Activated CD4-positive, alpha-beta T cell treated with anti-CD3 and anti-CD28 coated beads for 36 hours (primary cell): ENCODE measurements at places on chromosomes 5 and 9. TPM values are rescaled to one million over a fixed set of nuclear protein-coding genes. Genes with fewer than 3 reads are reported as not detected.

DNA sequence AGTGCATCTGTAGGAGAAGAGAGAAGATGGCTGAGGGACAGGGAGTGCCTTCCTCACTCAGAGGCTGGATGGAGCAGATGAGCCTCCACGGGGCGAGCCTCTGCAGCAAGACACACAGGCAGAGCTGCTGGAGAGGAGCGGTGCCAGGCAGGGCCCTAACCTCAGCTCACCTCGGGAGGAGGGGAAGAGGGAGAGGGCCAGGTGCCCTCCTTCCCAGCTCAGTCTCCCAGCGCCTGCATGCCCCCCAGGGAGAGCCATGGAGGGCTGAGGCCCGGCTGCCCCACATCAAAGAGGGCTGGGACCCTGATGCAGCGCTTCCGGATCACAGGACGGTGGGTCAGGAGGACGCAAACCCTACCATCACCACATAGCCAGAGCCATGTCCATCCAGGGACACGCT, 13.6 kb upstream of the SPATA31E1 start:
- no peak overlapping the region for H3K27ac ChIP-seq
- no peak for DNase-seq
- H3K4me3 ChIP-seq = no peak overlapping the region
- H3K4me1 ChIP-seq = no peaks in the 10 kb centered on the region
- H3K27me3 ChIP-seq = peaks cover 3% of the 10 kb centered on the region

The LEAP2 gene
- total RNA-seq = 3.1 TPM

The PTGER4 gene
- 91.2 TPM for total RNA-seq

DNA sequence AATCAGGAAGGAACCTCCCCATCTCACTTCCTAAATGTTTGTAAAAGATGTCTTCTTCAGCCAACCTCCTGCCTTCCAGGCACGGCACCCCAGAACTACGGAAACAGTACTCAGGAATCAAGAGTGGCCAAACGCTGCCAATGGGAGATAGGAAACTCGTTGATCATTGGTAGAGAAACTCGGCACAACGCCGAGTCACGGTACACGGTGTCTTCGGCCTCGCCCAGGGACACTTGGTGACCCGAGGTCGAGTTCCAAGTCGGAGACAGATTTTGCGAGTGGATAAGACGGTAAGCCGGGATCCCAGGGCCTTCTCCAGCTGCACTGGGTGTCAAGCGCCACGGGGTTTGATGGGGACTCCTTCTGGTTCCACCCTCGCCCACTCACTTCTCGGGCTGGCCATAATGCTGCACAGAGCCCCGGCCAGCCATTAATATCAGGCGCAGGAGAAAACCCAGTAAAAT, 343 bp downstream of the KIAA0825 start:
- no peak for DNase-seq
- no peaks in the 10 kb centered on the region for H3K27me3 ChIP-seq
- H3K36me3 ChIP-seq = no peaks in the 10 kb centered on the region
- H3K4me1 ChIP-seq = peaks cover 34% of the 10 kb centered on the region

GRCh38 chr5:148904440-148904839, 78.0 kb downstream of the ADRB2 start:
- no peaks in the 10 kb centered on the region for H3K4me1 ChIP-seq
- H3K27me3 ChIP-seq = no peaks in the 10 kb centered on the region
- DNase-seq = no peak
- H3K27ac ChIP-seq = no peak overlapping the region

DNA sequence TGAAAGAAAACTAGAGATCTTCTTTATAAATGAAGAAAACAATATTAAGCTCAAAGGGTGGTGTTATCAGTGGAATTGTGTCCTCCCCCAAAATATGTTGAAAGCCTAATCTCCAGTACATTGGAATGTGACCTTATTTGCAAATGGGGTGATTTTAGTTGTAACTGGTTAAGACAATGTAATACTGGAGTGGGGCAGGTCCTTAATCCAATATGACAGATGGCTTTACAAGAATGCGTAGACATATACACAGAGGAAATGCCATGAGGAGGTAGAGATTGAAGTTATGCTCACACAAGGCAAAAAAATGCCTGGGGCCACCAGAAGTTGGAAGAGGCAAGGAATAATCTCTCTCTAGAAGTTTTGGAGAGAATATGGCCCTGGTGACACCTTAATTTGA, 13.7 kb upstream of the TRIM32 start:
- H3K4me3 ChIP-seq = no peak overlapping the region
- peaks cover 6% of the 10 kb centered on the region for H3K36me3 ChIP-seq
- H3K27ac ChIP-seq = no peak overlapping the region
- H3K27me3 ChIP-seq = no peaks in the 10 kb centered on the region
- no peak for DNase-seq

- no peak overlapping the region for H3K4me3 ChIP-seq
- peaks cover 20% of the 10 kb centered on the region for H3K27me3 ChIP-seq
Measured at GRCh38 chr5:115336201-115336720, 39.8 kb upstream of the CCDC112 start.

DNA sequence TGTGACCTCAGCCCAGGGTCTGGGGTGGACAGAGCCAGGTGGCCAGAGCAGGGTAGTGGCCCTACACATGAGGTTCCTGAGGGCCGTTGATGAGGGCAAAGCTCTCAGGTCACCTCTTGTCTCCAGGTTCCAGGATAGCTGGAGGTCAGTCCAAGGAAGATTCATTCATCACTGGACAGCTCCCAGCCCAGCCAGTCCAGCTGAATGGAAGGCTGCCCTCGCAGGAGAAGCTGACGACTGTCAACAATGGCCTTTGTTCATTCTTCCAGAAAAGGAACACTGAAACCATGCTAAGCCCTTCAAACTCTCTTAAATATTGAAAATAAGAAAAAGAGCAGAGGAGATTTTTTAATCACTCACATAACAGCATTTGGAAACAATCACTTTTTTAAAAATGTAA, 169.7 kb upstream of the TBCA start:
- no peak for DNase-seq
- H3K36me3 ChIP-seq = no peaks in the 10 kb centered on the region
- H3K27ac ChIP-seq = no peak overlapping the region
- no peaks in the 10 kb centered on the region for H3K4me1 ChIP-seq
